D721Med (cell line): ENCODE measurements at places on chromosomes 5 and 9.

GRCh38 chr5:142669477-142669876 is 16.4 kb downstream of the FGF1 start:
- no peak for DNase-seq

GRCh38 chr5:50580506-50580905 is 85.9 kb upstream of the PARP8 start:
- no peak for DNase-seq

GRCh38 chr5:113510836-113511451 is 2.5 kb upstream of the YTHDC2 start:
- DNase-seq, result no peak

- no peak for DNase-seq
Observed at GRCh38 chr9:4929917-4930316, 55.2 kb upstream of the JAK2 start.

DNA sequence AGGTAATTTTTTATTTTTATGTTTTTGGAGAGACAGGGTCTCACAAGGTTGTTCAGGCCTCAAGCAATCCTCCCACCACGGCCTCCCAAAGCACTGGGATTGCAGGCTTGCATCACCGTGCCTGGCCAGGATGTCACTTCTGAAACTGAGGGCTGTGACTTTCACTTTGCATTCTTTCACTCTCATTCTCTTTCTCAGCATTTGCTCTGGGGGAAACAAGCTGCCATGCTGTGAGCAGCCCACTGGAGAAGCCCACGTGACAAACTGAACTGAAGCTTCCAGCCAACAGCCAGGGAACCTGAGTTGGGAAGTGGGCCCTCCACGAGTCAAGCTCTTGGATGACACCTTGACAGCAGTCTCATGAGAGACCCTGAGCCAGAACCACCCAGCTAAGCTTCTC is 109.4 kb downstream of the C5orf15 start:
- DNase-seq, result no peak

DNA sequence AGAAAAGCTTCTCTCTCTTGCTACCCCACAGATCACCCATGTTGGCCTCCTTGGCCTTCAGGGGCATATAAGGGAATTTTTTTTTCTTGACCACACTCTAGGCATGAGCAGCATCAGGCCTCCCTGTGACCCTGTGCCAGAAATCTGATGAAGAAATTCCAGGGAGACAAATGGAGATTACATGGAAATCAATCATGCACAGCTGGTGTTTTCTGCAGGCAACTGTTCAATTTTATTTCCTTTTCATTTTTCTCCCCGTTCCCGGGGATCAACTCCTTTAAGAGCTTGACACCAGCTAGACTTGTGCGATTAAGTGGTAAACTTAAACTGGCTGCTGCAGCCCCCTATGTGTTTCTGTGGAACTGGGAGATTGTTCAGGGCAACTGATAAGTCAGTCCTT is 59.3 kb downstream of the GALNT10 start:
- DNase-seq, result no peak

DNA sequence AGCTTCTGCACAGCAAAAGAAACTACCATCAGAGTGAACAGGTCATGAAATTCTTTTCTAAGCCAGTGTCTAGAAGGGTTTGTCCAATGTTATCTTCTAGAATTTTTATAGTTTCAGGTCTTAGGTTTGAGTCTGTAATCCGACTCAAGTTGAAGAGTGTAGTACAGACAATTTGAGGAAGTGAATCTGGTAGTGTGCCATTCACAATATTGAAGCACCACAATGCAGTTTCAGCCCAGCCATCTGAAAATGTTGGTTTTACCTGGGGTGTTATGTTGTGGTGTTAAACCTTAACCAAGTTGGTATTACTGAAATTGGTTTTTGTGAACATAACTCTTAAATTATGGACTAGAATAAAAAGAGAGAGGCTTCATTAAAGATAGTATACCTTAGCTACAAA is 77.2 kb downstream of the ADAMTS16 start:
- no peak for DNase-seq
